ENCODE measurements at places on chromosomes 11 and 22.

- DNase-seq = peak; percentile 78
These were observed 4.9 kb upstream of the CNTN5 start for GRCh38 chr11:99015634-99016454.

DNA sequence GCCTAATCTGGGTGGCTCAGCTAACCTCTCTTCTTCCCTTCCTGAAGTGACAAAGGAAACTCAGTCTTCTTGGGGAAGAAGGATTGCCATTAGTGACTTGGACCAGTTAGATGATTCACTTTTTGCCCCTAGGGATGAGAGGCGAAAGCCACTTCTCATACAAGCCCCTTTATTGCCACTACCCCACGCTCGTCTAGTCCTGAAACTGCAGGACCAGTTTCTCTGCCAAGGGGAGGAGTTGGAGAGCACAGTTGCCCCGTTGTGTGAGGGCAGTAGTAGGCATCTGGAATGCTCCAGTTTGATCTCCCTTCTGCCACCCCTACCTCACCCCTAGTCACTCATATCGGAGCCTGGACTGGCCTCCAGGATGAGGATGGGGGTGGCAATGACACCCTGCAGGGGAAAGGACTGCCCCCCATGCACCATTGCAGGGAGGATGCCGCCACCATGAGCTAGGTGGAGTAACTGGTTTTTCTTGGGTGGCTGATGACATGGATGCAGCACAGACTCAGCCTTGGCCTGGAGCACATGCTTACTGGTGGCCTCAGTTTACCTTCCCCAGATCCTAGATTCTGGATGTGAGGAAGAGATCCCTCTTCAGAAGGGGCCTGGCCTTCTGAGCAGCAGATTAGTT, 14.2 kb upstream of the UVRAG start:
- no peak for DNase-seq

DNA sequence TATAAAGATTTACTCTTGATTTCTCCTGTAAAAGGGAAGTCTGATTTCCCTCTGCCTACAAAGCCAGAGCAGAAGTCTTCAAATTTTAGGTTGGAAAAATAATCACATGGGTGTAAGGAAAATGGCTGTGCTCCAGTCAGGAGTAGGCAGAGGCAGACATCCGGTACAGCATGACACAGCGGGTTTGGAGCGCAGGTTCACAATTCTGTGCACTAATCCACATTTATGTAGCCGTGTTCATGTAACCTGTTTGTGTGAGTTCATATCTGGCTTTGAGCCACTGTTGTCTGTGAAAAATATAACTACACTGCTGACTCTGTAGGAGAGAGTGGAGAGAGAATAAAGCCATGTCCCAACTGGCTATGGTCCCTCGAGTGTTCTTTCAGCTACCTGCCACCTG, 248.0 kb downstream of the CASP12 start:
- DNase-seq = no peak

DNA sequence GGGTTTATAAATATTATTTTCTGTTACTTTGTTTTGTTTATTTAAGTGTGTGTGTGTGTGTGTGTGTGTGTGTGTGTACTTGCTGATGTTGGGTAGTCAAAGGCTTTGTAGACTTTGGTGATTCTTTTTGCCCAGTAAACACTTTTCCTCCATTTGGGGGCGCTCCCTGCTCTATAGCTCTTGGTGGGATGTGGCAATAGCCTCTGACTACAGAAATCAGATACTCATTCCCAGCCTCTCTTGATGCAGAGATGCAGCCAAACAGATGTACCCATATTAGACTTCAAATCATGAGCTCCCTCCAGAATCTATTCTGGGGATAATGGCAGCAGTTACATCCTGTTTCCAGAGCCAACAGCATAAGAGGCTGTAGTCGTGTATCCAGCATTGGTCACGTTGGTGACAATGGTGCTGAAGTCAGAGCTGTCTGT, 33.4 kb upstream of the APOL5 start:
- peak; percentile 53 for DNase-seq

GRCh38 chr22:44192098-44192815, 11.5 kb downstream of the PARVG start:
- no peak for DNase-seq
